ENCODE measurements at places on chromosomes 2 and 18.

DNA sequence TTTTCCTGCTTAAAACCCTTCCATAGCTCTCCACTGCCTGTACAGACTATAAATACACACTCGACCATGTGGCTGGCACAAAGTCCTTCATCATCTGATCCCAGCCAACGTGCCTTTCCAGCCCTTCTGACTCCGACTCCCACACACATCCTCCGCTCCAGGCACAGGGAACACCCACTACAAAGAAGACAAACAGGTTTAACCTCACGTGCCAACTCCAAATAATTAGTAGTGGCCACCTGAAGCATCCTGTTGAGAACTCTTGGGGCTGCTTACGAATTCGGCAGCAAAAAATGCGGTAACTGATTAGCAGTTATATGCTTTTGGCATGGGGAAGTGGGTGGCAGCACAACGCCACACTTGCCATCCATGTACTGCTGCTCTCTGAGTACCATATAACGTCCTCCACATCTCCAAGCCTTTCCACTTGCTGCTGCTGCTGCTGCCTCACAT is 12.1 kb downstream of the SPIRE1 start:
- no peak for DNase-seq

GRCh38 chr2:153819501-153819900 is 52.2 kb upstream of the GALNT13 start:
- DNase-seq: no peak

DNA sequence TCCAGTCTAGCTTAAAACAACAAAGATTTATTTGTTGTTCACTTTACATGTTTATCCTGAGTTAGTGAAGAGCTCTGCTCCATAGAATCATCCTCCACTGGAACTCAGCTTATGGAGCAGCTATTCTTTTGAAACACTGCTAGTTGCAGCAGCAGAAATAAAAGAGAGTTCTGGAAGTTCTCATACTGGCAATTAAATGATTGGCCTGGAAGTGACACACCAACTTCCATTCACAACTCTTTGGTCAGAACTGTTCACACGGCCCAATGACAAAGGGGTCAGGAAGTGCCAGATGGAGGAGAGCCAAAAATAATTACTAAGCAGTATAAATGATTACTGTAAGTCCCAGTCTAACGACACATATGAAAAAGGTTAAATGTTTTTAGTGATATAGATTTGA is 39.1 kb downstream of the FBXO11 start:
- no peak for DNase-seq

- no peak for DNase-seq
These were observed 1003.3 kb downstream of the DSC3 start for GRCh38 chr18:30039201-30039600.

DNA sequence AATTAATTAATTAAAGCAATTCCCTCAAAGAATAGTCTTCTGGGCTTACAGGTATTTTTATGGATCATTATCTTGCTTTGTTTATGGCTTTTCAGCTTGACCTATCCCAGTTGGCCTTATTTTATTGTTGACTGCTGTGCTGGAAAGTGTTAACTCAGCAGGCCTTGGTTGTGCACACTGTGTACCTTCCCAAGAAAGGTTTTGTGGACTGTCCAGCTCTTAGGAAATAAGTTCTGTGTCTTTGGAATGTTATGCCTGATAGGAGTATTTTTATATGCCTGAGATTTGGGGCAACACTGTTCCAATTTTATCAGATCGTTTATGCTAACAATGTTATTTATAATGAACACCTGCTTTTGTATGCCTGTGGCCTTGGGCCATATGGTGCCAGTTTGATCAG is 671.9 kb upstream of the ZNF804A start:
- DNase-seq: no peak

GRCh38 chr2:70806620-70807019 is 13.8 kb downstream of the CLEC4F start:
- DNase-seq: no peak

- no peak for DNase-seq
These were observed 391.0 kb downstream of the CDH2 start for GRCh38 chr18:27785815-27786471.

GRCh38 chr2:201228271-201228911 is 31.9 kb upstream of the CASP8 start:
- no peak for DNase-seq

- no peak for DNase-seq
These were observed 8.5 kb downstream of the OTX1 start for GRCh38 chr2:63058921-63059792.

- no peak for DNase-seq
These were observed 9.4 kb upstream of the DGUOK start for GRCh38 chr2:73917296-73917695.

DNA sequence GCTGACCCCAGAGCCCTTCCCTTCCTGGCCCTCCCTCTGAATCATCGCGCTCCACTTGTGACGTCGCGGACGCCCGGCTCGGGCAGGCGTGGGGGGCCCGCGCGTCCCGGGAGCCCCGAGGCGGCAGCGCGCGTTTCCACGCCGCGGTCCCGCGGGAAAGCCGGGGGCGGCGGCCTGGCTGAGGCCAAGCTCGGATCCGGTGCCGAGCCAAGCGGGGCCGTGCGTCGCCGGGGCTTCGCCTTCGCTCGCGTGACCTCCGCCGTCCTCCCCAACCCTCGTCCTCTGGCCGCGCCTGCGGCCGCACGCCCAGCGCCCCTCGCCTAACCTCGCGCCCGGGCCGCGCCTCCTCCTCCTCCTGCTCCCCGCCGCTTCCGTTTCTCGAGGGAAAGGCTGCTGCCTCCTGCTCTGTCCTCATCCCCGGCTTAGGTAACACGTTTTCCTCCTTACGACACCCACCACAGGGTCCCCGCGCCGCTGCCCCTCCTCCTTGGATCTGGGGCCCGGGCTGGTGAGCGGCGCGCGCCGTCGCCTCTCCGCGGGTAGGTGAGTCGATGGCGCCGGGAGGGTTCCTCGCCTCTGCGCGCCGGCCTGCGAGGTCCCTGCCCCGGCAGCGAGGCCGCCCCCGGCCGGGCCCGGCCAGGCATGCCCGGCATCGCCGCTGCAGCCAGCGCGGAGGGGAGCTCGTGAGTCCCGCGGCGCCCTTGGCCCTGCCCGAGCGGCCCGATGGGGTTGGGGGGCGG is at the start of gene INPP1:
INPP1 (plus strand) TSS at position 54 of the 740 bp plus-strand sequence. CDS start 16,514 bp downstream, outside the sequence.
- no peak for DNase-seq

DNA sequence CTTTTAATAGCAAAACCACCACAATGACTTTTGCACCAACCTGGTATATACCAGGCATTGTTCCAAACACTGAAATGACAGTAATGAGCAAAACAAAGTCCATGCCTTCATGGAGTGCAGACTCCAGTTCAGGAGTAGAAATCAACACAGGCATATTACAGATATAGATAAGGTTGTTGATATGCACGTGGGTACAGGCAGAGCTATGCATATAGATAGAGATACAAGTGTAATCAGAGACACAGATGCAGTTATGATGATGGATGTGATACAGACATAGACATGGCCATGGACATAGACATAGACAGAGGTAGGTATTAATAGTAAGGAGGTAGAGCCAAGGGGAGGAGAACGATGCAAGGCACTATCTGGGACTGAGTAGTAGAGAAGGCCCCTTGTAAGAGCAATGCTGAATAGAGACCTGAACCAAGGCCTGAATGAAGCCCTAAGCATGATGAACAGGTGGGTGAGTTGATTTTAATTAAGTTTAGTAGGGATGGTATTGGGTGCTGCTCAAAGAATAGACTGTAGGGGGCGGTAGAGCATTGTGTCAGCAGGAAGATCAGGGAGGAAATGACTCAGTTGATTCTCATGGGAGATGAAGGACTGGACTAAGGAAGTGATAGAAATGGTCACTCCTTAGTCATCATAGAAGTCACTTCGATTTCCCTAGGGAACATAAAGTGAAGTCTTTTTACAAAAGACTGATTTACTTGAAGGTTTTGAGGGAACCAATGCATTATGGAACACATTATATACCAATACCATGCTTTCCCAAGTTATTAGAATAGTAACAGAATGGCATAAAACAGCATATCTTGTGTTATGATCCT is 39.4 kb downstream of the CMPK2 start:
- DNase-seq: peak; percentile 3

- DNase-seq: no peak
These were observed 179.4 kb upstream of the ZFP36L2 start for GRCh38 chr2:43405829-43406228.

GRCh38 chr18:70636991-70637390 is 348.1 kb downstream of the SOCS6 start:
- no peak for DNase-seq

DNA sequence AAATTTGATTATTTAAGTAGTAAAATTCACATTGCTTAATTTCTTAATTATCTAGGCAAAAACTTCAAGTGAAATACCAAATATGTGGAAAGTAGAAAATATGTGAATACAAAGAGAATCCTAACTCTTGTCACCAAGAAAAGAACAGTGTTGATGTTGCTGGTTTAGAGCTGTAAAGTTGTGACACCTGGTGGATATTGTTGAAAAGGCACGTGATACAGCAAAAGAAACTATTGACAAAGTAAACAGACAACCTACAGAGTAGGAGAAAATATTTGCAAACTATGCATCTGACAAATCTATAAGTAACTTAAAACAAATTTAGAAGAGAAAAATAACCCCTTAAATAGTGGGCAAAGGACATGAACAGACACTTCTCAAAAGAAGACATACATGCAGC is 25.6 kb upstream of the ZC3H15 start:
- DNase-seq: no peak

GRCh38 chr2:6835467-6835866 is 30.2 kb downstream of the CMPK2 start:
- DNase-seq: no peak

- no peak for DNase-seq
These were observed 35.3 kb upstream of the MAP2 start for GRCh38 chr2:209388446-209389037.

- DNase-seq: no peak
These were observed 142.5 kb upstream of the GATA6 start for GRCh38 chr18:22026889-22027288.

DNA sequence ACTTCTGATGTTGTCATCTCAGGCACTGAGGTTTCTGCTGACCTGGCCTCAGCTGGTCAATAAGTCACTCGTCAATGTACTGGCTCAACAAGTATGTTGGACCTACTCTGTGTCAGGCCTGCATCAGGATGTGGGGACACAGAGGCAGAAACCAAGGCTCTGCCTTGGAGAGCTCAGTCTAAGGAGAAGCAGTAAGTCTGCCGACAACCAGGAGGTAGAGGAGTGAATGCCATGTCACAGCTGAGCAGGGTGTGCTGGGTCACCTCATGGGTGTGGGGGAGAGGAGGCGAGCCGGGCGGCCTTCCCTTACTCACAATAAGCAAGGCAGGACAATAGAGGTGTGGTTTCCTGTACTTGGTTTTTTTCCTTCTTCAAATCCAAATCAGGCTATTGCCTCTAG is 75.8 kb downstream of the COLEC12 start:
- DNase-seq: no peak

GRCh38 chr18:49994410-49994809 is 181.1 kb upstream of the ACAA2 start:
- DNase-seq: no peak

- DNase-seq: no peak
These were observed 482.6 kb downstream of the TSN start for GRCh38 chr2:122238006-122238559.

- DNase-seq: no peak
These were observed 237.2 kb downstream of the RNF152 start for GRCh38 chr18:61655630-61656029.

- no peak for DNase-seq
These were observed 97.9 kb downstream of the VAPA start for GRCh38 chr18:10011751-10012150.

GRCh38 chr2:204933735-204934374 is 388.6 kb downstream of the PARD3B start:
- DNase-seq: no peak

- DNase-seq: no peak
These were observed 223.4 kb upstream of the SMAD2 start for GRCh38 chr18:48153613-48154481.

All from stimulated activated CD4-positive, alpha-beta T cell treated with anti-CD3 and anti-CD28 coated beads, TNF-alpha, amount 100 ng/mL, for 1 hour (primary cell).